Stimulated activated CD4-positive, alpha-beta T cell treated with anti-CD3 and anti-CD28 coated beads, TNF-alpha, amount 100 ng/mL, for 1 hour (primary cell): ENCODE measurements at places on chromosomes 7 and 10.

GRCh38 chr10:103853428-103854264 is 1.7 kb downstream of the SH3PXD2A start:
- no peak for DNase-seq

- DNase-seq = no peak
These were observed 72.9 kb upstream of the AMPH start for GRCh38 chr7:38704041-38704547.

DNA sequence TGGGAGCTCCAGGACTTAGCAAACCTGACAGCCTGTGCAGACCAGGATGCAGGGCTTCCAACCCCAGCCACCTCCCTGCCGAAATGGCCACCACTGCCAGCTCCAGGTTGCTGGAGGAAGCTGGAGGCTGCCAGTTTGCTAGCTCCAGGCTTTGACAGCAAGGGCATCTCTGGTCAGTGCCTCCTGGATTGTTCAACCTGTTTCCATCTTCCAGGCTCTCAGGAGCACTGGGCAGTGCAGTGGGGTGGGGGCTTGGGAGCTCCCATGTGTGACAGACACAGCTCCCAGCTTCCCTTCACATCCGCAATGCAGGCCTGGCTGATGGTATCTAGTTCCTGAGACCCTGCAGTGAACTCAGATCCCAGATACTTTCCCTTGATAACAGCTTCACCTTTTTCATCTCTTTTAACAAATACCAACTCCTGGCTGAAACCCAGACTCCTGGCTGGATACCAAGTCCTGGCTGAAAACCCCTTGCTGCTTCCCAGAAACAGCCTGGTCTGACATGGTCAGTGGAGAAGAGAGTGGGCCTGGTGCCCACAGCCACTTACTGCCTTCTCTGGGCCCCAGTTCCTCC is 20.8 kb upstream of the RET start:
- no peak for DNase-seq

- no peak for DNase-seq
These were observed 7.3 kb upstream of the CABCOCO1 start for GRCh38 chr10:61655335-61655851.

DNA sequence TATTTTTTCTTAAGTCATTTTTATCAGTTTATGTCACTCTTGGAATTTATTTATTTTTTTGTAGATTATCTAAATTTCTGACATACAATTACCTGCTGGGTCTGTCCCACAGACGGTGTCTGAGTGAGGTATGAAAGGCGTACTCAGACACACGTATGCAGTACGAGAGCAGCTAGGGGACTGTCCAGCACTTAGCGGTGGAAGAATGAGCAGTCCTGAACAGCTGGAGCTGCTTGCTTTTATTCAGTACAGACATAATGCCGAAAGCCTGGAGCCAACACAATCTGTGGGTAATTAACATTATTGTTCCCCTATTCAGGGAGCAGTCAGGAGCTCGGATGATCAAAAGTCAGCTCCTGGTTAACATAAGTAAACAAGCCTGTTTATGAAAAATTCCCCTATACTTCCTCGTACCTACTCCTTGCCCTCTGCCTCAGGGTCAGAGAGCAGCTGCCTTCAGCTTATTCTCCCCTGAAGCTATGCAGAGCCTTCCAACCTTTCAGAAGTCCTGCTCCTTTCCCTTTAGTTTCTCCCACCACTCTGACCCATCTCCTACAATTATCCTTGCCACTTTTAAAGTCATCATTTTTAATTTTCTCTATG is 488.0 kb upstream of the POM121L12 start:
- no peak for DNase-seq

DNA sequence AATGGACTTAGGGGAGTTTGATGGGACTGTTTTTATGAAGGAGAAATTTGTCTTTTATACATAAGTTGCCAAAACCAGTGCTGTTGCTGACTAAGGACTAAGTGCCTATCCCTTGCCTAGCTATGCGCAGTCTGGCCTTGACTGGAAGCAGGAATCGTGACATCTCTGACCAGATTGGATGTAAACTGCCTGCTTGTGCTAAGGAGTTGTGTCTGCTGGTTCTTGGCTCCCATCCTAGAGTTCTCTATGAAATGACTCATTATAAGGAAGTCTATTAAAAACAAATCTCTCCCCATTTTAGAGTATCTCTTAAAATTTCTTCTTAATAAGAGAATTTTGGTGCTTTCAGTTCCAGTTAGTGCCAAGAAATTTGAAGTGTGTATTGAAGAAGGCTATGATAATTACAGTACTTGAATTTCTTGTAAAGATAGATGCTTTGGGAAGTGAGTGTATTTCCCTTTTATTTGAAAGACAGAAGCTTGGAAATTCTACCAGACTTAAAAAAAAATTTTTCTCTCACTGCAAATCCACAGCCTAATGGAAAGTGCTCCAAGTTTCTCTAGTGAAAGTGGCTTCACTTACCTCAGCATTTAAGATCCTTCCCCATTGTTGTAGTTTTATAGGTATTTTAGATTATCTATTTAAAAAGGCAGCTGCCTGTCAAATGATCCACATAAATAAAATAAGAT is 77.6 kb downstream of the BICC1 start:
- no peak for DNase-seq

GRCh38 chr7:158450476-158451124 is 137.0 kb downstream of the PTPRN2 start:
- DNase-seq = no peak

GRCh38 chr7:142607351-142607750 is 141.9 kb upstream of the PRSS1 start:
- DNase-seq = no peak

DNA sequence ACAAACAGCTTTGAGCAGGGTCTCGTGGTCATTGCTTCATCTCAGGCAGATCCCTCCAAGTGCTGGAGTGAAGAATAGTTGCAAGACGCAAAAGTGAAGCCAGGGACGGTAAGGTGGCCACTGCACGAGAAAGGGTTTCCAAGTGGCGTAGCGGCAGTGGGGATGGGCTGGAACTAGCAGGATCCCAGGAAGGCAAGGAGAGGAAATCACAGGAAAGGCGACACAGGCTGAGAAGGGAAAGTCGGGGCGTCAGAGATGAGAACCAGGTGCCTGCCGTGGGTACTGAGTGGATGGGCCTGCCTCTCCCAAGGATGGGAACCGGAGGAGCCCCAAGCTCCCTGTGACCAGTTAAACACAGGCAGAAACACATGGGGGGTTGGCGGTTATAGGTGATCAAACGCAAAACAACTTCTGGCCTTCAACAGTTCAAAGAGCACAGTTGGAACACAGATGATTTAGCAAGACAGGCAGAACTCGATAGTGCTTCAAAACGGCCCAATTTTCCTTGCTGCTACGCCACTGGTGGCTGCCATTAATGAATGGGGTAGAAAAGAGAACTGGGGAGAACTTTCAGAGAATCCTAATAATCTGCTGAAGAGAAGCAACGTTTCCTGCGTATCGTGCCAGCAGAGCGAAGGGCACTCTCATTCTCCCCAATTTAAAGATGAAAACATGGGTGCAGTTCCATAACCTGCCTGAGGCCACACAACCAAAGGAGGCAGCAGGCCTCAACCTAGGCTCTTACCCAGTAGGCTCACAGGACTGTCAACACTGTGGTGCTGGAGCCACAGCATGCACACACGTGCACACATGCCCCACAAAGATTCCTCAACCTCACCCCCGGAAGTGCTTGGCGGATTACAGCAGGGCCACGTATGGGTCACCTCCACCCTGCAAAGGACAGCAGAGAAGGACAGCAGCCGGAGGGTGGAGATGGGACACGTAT is 61.9 kb downstream of the MAD1L1 start:
- DNase-seq = no peak

GRCh38 chr7:37666026-37666799 is 17.4 kb upstream of the GPR141 start:
- DNase-seq = no peak

GRCh38 chr10:33520223-33520622 is 185.8 kb upstream of the NRP1 start:
- no peak for DNase-seq

DNA sequence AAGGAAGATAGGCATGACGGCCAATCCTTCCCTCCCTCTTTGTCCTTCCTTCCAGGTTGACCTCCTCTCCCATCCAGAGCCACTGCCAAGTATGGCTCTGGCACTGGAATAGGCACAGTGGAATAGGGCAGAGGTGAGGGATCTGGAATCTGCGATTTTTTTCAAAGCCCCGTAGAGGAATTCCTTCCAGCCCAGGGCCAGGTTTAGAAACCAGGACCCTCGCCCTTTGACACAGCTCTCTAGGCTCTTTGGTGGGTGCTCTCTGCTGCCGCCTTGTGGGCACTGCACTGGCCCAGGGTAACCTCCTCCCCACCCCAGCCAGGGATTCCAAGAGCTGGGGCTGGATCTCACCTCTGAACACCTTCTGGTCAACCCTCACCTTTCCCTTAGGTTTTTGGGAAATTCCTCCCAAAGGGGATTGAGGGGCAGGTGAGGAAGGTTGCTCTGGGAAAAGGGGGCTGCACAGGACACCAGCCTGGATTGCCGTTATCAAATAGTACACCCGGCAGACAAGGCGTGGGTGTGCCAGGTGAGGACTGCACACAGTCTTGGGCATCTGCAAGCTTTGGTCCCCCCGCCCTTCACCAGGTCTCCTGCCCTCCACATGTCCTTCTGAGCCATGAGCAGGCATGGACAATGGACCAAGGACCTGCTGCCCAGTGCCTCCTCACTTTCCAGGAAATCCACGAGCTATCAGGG is 22.8 kb downstream of the C10orf105 start:
- DNase-seq = peak; percentile 28

DNA sequence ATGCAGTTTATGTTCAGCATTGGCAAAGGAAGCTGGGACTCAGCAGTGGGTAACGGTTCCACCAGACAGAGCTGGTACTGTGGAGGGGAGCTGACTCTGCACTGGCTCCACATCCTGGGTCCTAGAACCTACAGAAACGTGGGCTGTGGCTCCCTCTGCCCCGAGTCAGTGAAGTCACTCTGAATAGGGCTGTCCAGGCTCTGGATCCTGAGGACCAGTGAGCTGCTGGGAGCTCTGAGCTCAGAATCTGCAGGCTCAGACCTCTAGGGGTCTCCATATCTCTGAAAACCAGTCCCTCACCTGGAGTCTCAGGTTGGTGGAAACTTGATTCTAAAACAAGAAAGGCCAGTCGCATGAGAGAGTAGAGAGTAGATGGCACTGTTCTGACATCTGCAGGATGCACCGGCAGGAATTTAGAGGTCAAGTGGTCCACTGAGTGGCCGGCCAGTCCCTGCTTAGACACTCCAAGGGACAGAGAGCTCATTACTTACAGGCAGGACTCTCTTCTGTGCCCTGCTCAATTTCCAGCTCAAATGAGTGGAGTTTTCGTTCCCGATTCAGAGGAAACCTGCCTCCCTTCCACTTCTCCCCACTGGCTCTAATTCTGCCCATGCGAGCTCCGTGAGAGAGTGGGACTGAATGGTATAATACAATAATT is 18.6 kb downstream of the NPFFR1 start:
- no peak for DNase-seq

GRCh38 chr10:29131952-29132547 is 156.8 kb upstream of the LYZL1 start:
- DNase-seq = no peak

- DNase-seq = no peak
These were observed 43.5 kb downstream of the ADK start for GRCh38 chr10:74194545-74194944.

DNA sequence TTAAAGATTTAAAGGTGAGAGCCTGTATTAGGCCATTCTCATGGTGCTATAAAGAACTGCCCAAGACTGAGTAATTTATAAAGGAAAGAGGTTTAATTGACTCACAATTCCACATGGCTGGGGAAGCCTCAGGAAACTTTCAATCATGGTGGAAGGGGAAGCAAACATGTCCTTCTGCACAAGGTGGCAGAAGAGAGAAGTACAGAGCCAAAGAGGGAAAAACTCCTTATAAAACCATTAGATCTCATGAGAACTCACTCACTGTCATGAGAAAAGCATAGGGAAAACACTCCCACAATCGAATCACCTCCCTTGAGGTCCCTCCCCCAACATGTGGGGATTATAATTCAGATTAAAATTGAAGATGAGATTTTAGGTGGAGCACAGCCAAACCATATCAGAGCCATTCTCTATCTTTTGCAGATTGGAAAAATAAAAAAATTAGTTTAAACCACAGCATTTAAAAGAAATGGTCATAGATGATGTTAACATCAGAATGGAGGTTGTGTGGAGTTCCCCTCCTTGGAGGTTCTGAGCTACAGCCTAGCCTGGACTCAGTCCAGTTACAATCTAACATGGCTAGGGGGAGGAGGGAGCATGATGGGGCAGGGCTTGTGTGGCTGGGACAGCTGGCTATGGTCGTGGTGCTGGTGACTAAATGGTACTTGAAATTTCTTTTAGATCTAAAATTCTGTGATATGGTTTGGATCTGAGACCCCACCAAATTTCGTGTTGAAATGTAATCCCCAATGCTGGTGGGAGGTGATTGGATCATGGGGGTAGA is 33.1 kb downstream of the GSTO2 start:
- no peak for DNase-seq

- DNase-seq = no peak
These were observed 14.8 kb downstream of the AKR1D1 start for GRCh38 chr7:138091032-138091431.

GRCh38 chr7:46201961-46202360 is 280.9 kb upstream of the IGFBP3 start:
- no peak for DNase-seq

- DNase-seq = no peak
These were observed 107.5 kb downstream of the MTPAP start for GRCh38 chr10:30241422-30242110.

- DNase-seq = no peak
These were observed 69.4 kb downstream of the VOPP1 start for GRCh38 chr7:55502858-55503440.

DNA sequence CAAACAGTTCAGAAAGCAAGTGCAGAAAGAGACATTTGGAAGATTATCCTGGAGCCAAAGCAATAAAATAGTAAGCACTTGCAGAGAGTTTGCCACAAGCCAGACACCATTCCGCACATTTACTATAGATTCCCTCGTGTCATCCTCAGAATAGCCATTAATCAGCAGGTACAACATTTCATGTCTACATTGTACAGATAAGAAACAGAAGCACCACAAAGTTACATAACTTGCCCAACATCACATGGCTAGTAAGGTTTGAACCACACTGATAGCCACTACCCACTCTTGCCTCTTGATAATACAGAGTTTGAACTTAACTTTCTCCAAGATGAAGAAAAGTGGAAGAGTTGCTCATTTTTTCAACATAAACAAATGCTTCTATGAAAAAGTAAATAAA is 40.6 kb upstream of the GHITM start:
- DNase-seq = no peak

- DNase-seq = no peak
These were observed 22.6 kb downstream of the COL1A2 start for GRCh38 chr7:94417306-94417705.

- DNase-seq = peak; percentile 13
These were observed 579 bp downstream of the IDI1 start for GRCh38 chr10:1048349-1048731.

- no peak for DNase-seq
These were observed 456.0 kb downstream of the SDK1 start for GRCh38 chr7:3757059-3757458.

- DNase-seq = no peak
These were observed 184.5 kb upstream of the SHH start for GRCh38 chr7:155996718-155997280.
